ENCODE measurements at places on chromosomes 3 and 15.

- DNase-seq, result peak; percentile 48
These were observed 167.7 kb downstream of the GHSR start for GRCh38 chr3:172280406-172281051.

- peak; percentile 53 for DNase-seq
These were observed 25.6 kb upstream of the NLGN1 start for GRCh38 chr3:173371848-173372487.

DNA sequence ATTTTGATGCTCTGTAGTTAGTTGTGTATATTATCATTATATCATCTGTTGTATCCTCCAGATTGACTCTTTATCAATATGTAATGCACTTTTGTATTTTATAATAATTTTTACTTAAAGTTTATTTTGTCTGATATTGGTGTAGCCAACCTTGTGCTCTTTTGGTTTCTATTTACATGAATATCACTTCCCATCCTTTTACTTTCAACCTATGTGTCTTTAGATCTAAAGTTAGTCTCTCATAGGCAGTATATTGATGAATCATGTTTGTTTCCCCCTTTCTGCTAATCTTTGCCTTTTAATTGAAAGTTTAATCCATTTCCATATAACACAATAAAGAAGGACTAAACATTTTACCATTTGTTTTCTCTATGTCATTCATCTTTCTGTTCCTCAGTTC lies 28.1 kb upstream of the CD200R1L start:
- DNase-seq, result no peak

DNA sequence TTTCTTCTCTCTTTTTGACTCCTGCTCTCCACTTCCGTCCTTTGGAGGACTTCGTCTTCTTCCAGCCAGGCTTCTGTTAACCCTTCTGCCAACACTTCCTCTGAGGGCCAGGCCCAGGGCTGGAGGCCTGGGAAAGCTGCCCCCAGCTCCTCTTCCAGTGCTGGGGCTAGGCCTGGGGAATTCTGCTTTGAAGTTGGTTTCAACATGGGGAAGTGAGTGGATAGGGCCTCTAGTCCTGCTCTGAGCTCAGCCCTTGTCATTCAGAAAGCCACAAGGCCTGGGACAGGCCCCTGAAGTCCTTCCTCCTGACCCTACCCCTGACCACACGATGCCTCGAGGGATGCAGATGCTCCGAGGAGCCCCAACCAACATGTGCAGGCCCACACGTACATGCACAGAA lies 53.9 kb upstream of the HERC1 start:
- no peak for DNase-seq

GRCh38 chr15:59543721-59544547 lies 67.6 kb upstream of the GCNT3 start:
- DNase-seq, result no peak

- DNase-seq, result no peak
These were observed 129.6 kb downstream of the AKAP13 start for GRCh38 chr15:85509973-85510372.

- no peak for DNase-seq
These were observed 198.1 kb downstream of the MBNL1 start for GRCh38 chr3:152466784-152467183.

- no peak for DNase-seq
These were observed 84.0 kb downstream of the RSL24D1 start for GRCh38 chr15:55112706-55113105.

GRCh38 chr3:120846073-120846472 lies 61.9 kb upstream of the STXBP5L start:
- no peak for DNase-seq

GRCh38 chr15:74207652-74208440 lies 5.3 kb upstream of the STRA6 start:
- DNase-seq, result no peak

- no peak for DNase-seq
These were observed 29.4 kb upstream of the SEMA3F start for GRCh38 chr3:50125541-50126286.

GRCh38 chr15:76495487-76495886 lies 158.9 kb downstream of the ISL2 start:
- DNase-seq, result no peak

DNA sequence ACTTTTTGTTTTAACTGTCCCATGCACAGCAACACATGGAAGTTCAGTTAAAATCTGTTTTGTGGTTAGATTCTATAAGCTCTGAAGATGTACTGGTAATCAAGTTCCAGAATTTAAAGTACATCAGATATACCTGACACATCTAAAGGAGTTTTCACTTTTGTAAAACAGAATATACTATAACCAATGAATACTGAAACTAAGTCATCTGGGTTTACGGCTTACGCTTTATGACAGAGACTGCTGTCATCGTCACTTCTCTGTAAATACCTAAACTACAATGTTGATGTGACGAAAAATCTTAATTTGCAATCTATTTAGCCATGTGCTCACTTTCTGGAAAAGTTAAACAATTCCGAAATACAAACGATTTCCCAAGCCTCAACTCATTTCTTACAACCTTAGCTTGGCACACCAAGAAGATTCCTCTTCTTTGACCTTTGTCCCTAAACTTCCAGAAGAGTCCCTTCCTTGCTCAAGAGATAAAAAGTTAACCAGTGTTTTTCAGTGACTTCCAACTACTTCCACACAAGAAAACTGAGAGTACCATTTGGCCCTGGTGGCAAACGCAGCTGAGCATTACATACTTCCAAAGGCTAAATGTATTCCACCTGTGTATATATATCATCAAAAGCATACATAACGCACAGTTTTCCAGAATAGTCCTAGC lies 56.8 kb upstream of the NEK10 start:
- DNase-seq, result no peak

GRCh38 chr3:12347301-12347700 lies 58.4 kb downstream of the PPARG start:
- DNase-seq, result no peak

GRCh38 chr15:83930392-83931212 lies 276.7 kb downstream of the ADAMTSL3 start:
- DNase-seq, result no peak

- no peak for DNase-seq
These were observed 123.4 kb upstream of the PRR20G start for GRCh38 chr3:127411083-127411727.

- no peak for DNase-seq
These were observed 161.6 kb upstream of the WNT5A start for GRCh38 chr3:55648591-55649318.

DNA sequence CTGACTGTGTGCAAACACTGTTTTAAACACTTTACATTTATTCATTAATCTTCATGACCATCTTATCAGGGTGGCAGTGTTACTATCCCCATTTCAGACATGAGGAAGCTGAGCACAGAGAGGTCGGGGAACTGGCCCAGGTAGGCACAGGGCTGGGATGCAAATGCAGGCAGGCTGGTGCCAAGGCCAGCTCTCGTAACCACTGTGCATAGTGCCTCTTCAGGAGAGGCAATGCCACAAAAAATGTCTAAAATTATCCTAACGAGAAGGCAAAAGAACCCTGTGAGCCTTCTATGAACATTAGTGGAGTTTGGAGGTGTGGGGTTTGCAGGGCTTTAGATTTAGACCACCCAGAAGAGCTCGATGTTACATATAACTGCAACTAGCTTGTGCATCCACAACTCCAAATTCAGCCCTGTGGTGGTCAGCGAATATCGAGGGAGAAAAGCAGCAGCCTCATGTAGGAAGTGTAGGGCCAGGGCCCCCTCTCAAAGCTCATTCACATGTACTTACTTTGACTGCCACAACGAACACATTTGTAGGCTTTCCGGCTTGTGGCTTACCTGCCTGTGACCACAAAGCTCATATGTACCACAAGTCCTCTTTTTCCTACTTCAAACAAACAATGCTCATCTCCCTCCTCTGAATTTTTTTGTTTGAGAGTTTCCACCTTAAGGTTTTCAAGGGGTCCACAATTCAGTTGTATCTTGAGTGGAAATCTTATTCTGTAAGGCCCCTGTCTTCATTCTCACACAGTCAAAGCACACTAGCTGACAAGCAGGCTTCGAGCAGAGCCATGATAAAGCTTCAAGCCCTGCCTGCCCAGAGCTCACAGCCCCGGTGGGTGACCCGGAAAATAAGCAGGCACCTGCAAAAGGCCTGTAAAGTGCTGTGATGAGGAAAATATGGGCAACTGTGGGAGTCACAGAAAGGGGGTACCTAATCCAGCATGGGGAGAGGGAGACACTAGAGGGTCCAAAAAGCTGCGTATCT lies 722.9 kb upstream of the CFAP20DC start:
- no peak for DNase-seq

- peak; percentile 54 for DNase-seq
These were observed 116.0 kb upstream of the PRICKLE2 start for GRCh38 chr3:64341296-64341695.

DNA sequence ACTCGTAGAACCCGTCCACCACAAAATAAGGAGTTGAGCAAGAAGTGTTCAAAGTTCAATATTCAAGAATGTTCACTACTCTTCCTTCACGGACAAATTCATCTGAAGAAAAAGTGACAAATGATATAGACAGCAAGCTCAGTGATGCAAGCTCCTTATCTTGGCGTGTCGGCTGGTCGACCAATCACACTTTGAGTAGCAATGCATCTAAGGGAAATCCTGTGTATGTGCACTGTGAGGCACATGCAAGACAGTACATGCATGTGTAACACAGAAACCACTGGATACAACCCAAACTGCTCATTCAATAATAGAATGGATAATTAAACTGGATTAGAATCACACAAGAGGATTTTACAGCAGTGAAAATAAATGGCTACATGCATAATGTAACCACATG lies 64.4 kb upstream of the CSPG5 start:
- DNase-seq, result no peak

- no peak for DNase-seq
These were observed 20.7 kb upstream of the PPARG start for GRCh38 chr3:12268049-12268735.

DNA sequence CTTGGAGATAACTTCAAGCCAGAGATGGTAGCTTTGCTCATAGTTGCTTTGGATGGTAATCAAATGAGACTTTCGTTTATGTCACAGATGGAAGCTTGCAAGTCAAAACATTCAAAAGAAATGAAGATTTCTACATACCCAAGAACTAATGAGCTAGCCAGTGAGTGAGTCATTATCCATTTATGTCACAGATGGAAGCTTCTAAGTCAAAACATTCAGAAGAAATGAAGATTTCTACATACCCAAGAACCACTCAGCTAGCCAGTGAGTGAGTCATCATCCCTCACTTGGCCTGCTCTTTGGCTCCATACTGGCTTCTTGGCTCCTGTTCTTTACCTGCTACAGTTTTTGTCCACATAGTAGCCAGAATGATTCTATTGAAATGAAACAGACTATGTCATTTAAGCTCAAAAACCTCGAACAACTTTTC lies 559.8 kb upstream of the CBLB start:
- DNase-seq, result peak; percentile 93

DNA sequence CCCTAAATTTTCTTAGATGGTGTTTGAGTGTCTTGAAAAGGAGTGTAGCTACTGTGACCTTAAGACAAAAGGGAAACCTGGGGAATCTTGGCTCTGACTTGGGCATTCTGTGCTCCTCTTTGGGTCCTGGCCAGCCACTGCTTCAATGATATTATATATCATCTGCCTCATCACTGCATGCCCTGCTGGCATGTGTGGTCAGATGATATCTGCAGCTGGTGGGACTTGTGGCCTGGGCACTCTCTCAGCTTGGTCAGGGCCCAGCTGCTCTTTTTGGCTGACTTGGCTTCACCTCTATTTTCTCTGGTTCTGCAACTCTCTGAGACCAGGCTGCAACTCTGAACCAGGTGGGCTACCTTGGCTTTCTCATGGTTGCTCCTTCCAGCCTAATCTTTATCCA lies 446.1 kb upstream of the RARB start:
- DNase-seq, result no peak

DNA sequence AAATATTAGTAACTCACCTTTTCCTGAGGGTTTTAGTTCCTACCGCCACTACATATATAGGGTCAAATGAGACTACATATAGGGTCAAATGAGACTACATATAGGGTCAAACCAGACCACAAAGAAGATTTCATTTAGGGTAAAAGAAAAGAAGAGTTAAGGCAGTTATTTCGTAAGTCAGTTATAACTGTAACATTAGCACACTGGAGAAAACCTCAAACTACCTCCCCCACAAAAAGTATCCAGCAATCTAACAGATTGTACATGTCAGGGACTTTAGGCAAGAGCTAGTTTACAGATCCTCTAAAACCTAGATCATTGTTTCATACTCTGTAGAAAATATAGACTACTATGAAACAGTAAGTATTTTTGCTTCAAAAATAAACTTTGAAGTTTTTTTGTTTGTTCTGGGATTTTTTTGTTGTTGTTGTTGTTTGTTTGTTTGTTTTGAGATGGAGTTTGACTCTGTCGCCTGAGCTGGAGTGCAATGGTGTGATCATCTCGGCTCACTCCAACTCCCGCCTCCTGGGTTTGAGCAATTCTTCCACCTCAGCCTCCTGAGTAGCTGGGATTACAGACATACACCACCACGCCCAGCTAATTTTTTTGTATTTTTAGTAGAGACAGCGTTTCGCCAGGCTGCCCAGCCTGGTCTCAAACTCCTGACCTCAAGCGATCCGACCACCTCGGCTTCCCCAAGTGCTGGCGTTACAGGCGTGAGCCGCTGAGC lies 92.4 kb upstream of the CGNL1 start:
- no peak for DNase-seq

- DNase-seq, result no peak
These were observed 173.7 kb upstream of the ONECUT1 start for GRCh38 chr15:52963865-52964264.
